BJ (cell line): ENCODE measurements at places on chromosomes 16 and 17.

DNA sequence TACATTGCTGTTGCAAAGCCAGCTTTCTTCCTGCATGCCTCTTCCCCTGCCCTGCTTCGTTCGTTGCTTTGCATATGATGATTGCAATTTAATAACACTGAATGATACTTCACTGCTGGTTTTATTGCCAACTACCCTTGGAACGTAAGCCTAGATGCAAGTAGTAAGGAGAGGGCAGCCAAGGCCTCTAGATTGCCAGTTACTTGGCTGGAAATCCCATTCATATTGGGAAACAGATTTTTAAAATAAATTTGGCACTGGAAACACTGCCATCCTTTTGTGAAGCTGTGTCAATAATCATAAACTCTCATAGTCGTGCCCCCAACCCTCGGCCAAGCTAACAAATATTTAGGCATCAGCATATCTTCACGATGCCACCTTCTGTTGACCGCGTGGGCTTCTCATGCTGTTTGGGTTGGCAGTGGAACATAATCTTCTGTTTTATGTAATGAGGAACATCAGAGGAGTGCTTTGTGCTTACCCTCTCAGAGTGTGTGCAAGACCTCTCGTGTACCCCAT, 86.5 kb downstream of the MAP2K6 start:
- DNase-seq = no peak

DNA sequence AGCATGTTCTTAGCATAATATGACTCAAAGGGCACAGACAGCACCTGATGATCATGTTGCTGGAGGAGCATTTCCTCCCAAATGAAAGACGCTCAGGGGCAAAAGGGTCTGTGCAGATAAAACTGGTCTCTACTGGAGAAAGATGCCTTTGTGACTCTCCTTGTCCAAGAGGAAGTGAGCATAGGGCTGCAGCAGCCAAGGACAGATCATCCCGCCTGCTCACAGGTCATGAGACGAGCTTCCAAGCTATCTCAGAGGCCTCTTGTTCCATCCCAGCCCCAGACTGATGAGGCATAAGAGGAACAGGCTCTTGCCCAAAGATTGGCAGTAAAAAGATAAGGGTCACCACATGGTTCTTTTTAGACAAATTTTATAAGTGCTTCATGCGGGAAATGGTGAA, 141.8 kb downstream of the KATNIP start:
- DNase-seq = no peak

DNA sequence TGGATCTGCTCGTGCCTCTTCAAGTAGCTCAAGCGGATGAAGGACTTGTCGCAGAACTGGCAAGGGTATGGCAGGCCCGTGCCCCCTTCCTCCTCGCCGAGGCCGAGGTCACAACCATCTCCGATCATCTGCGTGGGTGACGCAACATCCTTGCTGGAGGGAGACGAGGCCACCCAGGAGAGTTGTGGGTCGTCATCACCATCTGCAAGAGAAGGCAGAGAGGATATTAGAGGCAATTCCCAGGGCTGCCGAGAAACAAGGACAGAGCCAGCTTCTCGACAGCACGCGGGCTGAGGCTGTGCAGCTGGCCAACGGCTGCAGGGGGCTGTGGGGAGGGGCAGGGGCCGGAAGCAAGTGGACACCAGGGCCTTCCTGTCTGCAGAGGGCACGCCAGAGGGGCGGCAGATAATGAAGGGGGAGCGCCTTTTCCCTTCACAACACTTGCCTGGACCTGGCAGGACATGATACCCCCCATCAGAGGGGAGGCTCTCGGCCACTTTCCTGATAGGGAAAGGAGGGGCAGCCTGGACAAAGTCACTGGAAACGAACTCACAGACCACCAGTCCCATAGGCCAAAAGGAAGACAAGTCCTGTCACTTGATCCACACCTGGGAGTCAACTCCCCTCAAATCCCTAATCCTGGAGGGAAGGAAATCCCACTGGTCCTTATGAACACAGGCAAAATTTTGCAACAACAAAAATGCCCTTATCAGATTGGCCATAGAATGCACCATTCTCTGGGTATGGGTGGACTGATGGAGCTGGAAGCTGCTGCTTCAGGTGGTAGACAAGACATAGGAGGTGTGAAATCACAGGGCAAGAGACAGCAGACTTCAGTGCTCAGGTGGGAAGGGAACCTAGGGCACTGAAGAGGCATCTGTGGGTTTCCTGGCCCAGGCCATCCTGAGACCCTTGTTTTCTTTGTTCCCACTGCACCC, 217.0 kb downstream of the ZNF423 start:
- DNase-seq = no peak

GRCh38 chr16:49524947-49525315, 151.3 kb downstream of the C16orf78 start:
- DNase-seq = no peak

- no peak for DNase-seq
Observed at GRCh38 chr16:84348386-84348888, 19.9 kb upstream of the ATP2C2 start.

DNA sequence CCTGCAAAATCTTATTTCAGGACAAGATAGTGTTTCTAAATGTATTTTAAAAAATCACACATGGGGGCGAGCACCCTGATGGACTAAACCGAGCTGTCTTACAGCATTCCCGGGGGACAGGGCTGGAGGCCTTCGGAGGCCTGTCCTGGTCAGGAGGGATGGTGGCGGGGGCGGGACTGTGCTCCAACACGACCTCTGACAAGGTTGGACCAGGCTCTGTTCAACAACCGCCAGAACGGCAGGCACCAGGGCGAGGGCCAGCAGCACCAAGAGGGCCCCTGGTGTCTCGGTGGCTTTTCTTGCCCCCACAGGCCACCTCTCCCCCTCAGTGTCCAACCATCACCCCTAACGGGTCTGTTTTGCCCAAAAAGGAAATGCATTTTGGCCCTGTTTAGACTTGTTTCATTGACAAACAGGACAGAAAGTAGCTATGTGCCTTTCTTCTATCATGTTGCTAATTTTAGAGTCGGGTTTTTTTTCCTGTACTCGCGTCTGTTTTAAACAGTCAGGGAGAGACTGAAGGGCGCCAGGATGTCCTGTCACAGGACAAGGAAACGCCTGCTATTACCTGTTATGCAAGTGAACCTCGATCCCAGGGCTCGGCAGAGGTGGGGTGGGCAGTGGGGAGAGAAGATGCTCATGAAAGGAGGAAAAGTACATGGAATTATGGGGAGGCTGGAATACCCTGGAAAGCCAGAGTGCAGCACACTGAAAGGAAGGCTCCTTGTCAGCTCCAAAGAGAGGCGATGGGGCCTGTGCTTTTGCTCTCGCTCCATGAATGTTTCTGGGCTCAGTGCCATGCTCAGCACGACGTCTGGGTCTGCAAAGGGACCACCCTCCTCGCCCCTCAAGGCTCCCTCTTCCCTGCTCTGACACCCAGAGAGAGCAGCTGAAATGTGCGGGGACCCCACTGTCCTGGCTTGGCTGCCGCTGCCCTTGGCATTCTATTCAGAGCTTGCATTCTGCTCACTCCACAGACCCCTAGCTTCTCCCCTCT, 11.9 kb downstream of the TMEM204 start:
- no peak for DNase-seq
